ENCODE measurements at places on chromosomes 1 and 21.

DNA sequence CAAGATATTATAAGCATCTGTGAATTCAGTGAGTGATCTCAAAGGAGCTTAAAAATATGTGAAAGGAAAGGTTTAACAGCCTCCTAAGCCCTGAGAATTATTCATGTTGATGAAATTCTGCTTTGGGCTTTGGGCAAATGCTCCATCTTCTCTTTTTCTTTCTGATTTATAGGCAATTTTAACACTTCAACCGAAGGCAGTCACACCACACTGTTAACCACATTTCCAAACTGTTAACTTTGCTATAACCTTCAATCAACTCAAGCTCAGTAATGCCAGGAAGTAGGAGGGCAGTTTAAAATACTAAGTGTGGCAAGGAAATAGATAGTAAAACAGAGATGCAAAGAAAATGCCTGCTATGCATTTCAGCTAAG, 54.4 kb upstream of the NEK7 start:
- DNase-seq: no peak

- DNase-seq: no peak
Observed at GRCh38 chr21:37071561-37072273, 1.2 kb downstream of the PIGP start.

GRCh38 chr1:91745640-91746373, 140.1 kb downstream of the TGFBR3 start:
- no peak for DNase-seq

DNA sequence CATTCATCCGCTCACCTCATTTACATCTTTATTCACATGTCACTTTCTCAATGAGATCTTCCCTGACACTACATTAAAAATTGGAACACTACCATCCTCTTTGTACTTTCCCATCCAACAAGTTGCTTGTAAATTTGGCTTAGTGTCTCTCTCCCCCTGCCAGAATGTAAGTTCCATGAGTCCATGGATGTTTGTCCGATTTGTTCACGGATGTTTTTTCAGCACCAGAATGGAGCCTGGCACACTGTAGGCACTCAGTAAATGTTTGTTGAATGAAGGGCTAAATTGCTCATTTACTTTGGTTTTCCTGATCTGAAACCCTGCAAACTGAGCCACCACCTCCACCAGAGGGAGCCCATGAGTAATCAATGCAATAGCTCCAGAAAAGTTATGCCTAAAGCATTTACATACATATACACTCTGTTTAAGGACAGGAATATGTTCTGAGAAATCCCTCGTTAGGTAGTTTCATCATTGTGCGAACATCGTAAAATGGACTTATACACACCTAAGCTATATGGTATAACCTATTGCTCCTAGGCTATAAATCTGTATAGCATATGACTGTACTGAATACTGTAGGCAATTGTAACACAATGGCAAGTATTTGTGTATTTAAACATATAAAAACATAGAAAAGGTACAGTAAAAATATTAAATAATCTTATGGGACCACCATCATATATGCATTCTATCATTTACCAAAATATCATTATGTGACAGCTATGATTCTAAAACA, 2.8 kb upstream of the EYA3 start:
- DNase-seq: peak; percentile 78

DNA sequence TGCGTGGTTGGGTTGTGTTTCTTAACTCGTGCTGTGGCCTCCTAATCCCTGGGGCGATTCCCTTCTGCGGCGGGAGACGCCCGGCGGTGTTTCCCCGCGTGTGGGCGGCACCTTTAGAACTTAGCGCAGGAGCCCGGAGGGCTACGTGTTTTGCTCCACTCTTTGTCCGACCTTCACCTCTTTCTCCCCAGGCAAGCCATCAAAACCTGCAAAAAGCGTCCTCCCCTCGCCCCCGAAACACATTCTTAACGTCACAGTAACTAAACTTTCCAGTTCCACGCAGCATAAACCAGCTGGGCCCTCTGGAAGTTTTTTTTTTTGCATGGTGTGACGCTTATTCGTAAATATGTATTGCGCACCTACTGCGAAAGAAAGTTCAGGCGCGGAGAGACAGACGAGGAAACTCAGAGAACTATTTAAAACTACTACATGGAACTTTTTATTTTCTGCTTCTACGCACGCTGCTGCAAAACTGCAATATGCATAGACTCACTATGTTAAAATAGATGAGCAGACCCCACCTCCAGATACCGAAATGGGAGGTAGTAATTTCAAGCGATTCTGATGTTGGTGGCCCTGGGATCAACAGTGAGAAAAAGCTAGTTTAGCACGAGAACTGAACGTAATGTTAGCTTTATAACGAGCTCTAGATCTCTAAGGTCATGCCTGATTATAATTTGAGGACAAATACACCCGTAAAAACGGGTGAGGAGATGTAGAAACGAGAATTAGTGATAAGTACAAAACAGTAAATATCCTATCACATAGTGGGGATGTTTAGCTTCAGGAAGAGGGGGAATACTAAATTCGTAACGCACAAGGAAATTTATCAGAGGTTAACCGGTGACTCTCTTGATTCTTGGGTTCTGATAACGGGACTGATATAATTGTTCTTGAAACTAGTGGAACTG, 920 bp downstream of the MTR start:
- peak; percentile 55 for DNase-seq

GRCh38 chr1:216034506-216034905, 388.7 kb downstream of the USH2A start:
- DNase-seq: no peak

- DNase-seq: no peak
Observed at GRCh38 chr21:35367553-35367952, 318.5 kb upstream of the RUNX1 start.

GRCh38 chr1:170707959-170708655, 44.2 kb downstream of the PRRX1 start:
- no peak for DNase-seq

- DNase-seq: no peak
Observed at GRCh38 chr1:79059341-79059740, 52.8 kb upstream of the ADGRL4 start.
